ENCODE measurements at places on chromosomes 13 and 19.

DNA sequence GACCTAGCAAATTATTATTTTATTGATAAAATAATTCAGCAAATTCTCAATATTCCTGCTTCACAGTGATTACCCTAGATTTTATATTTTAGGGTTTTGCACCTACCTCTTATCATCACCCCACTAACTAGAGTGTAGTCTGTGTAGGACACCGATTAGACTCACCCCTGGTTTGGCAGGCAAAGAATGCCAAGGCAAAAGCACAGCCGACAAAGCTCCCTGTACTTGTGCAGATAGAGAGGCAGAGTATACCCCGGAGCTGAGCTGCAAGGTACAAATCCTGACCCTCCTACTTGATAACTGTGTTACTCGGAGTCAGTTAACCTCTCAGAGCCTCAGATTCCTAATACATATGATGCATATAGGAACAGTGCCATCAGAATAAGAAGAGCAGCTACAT is 225.7 kb downstream of the ENOX1 start:
- no peak for DNase-seq

DNA sequence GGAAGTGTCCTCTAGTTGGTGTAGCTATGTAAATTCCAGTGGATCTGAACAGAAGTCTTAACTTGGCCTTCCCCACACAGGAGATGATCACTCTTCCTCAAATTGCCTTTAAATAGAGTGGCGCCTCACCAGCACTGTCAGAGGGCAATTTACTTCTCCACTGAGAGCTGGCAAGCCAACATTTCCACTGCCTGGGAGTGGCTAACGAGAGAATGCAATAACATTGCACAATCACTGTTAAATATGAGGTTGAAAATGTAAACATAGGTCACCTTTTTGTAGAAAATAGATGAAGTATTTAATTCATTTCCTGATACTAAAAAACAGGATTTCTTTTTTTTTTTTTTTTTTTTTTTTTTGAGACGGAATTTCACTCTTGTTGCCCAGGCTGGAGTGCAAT is 55.4 kb upstream of the UBL3 start:
- DNase-seq, result no peak

DNA sequence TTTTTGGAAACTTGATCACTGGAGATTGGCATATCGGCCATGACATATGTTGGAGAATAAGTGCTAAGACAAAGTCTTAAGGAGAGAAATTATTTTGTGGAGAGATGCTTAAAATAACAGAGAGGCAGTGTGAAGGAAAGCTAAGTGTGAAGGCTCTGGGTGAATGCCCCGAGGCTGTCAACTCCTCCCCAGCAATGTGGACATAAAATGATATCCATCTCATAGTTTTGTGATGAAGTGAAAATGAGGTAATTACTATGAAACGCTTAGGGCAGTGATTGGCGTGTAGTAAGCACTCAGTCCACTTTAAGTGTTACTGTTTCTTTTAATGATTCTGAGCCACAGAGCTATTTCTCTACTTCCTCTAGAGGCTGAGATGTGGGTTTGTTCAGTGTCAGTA is 195.8 kb upstream of the KLF12 start:
- no peak for DNase-seq

DNA sequence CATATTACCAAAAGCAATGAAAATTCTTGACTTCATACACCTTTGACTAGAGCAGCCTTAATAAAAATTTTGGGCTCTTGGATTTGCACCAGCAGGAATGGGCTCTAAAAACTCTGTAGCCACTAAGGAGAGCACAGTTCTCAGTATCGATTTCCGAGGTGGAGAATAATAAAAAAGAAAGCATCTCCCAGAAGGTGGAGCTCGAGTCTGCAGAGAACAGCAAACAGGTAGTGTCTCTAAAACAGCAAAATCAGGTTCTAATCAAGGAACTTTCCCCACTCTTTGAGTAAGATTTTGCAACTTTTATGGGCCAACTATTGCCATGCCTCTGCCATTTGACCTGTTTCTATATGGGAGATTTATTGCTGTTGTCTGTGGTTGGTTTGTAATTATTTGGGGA is 258.7 kb upstream of the GPC6 start:
- DNase-seq, result no peak

DNA sequence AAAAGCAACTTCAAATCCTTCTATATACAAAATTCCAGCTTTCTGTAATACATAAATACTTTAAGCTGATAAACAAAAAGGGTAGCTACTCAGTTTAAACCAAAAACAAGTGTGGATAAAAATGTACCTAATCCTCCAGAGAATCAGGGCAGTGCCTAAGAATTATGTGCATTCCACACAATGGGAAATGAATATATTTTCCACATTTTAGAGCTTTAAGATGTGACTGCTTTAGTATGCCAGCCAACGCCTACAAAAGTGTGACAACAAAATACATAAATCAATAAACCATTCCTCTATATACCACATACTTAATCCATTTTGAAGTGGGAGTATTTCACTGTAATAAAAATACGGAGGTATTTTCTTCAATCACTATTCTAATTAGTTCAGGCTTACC is 275.3 kb downstream of the DCT start:
- no peak for DNase-seq

Data from activated T-helper 9 cell treated with anti-CD3 and anti-CD28 coated beads, Interleukin-2, amount 50 U/mL, for 16 hours (primary cell).